T-helper 17 cell (primary cell): ENCODE measurements at places on chromosomes 16 and 17.

GRCh38 chr17:76243826-76244679 is 3.8 kb upstream of the RNF157 start:
- DNase-seq: no peak

DNA sequence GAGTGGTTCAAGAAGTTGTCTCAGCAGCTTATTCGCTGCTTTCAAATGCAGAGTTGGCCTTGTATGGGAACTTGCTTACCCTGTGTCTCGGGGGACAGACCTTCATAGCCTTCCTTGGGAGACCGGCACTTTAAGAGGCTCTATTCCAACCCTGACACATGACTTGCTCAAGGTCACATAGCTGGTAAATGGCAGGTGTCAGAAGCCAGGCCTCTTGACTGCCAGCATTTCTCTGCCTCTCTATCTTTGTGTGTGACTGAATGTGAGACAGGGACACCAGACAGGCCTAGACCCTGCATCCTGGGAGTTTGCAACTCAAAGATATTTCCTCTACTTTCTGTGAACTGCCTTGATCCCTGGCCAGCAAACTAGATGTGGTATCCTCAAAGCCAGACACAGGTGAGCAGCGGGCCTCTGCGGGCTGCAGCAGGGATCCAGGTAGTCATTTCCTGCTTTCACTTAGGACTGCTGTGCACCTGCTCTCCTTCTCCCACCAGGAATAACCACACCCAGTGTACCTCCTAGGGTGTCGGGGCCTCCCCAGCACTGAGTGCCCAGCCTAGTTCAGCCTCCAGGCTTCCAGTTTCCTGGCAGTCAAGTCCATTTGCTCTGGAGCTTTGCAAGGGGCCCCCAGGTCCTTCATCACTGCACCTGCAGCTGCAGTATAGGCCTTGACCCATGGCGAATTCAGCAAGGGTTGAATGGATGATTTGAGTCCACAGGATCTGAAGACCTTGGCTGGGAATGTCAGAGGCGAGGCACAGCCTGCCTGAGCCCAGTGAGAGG is 116.6 kb upstream of the TNRC6C start:
- DNase-seq: no peak

GRCh38 chr16:73093146-73094144 is 45.5 kb upstream of the ZFHX3 start:
- no peak for DNase-seq

DNA sequence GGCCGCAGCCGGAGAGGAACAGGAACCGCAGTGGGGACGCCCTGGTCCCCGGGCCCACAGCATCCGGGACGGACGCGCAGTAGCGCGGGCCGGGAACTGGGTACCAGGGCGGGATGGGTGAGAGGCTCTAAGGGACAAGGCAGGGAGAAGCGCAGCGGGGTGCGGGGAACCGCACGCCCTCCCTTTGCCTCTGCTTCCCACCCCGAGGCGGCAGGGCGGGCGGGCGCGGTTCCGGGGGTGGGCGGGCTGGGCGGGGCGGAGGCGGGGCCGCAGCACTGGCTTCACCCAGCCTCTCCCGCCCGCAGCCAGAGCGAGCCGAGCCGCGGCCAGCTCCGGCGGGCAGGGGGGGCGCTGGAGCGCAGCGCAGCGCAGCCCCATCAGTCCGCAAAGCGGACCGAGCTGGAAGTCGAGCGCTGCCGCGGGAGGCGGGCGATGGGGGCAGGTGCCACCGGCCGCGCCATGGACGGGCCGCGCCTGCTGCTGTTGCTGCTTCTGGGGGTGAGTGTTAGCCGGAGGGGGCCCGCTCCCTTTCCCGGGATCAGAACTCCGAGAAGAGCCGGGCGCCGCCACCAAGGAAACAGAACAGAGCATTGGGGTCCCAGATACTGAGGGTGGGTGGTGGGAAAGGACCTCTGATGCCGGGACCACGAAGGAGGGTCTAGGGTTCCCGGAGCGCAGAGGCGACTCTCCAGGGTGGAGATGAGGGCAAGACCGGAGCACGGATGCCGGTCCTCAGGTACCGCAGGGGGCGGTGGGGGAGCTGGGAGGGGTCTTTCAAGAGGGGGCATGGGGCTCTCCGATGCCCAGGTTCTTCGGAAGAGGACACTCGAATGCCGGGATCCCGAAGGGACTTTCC is at the start of gene NGFR:
NGFR (plus strand) TSS at position 308 of the 856 bp plus-strand sequence; CDS start at position 433, 125 bp downstream.
- peak; percentile 53 for DNase-seq

GRCh38 chr17:48605991-48606891 is 1.5 kb upstream of the HOXB6 start:
- DNase-seq: no peak

- no peak for DNase-seq
These were observed 44.9 kb upstream of the PIK3R6 start for GRCh38 chr17:8912084-8912981.

DNA sequence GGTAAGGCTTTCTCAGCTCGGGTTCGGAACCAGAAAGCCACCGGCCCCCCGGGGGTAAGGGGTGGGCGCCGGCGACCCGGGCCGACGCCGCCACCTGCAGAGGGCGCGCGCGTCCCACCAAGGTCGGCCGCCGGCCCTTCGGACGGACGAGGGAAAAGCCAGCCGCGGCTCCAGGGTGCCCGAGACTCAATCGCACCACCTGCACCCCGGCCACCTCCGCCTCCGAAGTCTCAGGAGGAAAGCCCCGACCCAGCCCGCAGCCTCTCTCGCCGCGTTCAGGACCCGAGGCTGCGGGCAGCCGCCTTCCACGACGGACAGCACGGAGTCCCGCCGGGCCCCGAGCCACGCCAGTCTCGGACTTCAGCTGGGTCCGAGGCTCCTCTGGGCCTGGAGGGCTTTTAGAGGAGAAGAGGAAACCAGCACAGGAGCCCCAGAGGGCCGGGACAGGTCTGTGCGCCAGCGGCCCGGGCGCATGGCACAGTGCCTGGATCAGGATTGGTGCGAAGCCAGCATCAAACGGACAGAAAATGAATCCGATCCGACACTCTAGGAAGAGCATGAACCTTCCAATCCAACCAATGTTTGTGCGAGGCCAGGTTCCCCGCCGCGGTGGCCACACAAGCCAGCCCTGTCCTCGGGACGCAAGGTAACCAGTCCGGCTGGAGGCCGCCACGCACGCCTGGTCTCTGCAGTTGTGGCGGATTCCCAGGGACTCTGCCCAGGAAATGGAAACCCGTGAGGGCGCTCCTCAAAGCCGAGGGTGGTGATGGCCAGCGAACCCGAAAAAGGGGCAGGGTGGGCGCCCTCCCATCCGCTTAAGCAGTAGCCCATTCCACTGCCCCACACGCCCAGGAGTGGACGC is 6.7 kb downstream of the CBX8 start:
- no peak for DNase-seq

GRCh38 chr17:71681427-71682173 is 439.2 kb upstream of the SOX9 start:
- DNase-seq: no peak

DNA sequence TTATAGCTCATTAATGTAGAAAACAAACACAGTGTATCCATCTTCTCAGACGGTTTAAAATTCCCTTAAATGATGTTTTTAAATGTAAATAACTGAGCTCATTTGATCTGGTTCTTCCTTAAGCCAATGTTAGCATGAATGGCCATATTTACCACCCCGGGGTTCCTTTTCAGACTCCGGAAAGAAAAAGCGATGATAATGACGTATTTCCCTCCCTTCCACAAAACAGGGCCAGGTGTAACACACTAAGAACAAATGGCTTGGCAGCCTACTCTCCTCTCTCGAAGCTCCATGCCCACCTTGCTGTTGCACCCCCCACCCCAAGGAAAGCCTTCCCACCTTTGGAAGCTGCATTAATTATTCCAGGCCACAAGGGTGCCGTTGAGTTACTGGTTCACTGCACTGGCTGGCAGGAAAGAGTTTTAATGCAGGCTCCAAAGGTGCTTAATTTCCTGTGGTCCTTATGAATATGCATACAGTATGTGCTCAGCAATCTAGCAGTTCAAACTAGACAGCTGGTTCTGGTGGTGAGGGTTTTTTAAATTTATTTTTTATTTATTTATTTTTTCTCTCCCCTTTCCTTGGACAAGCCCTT is 378.9 kb downstream of the WWOX start:
- DNase-seq: peak; percentile 5

GRCh38 chr16:64544859-64545258 is 577.0 kb downstream of the CDH11 start:
- no peak for DNase-seq
